Stimulated activated CD4-positive, alpha-beta T cell treated with anti-CD3 and anti-CD28 coated beads, Interleukin-1b, Interleukin-23, amount 100 ng/mL, for 24 hours (primary cell): ENCODE measurements at places on chromosomes 3 and 15.
A peak's percentile ranks its signal among the peaks of the same experiment; 100 is the strongest.

GRCh38 chr3:141368925-141369794, 856 bp downstream of the ZBTB38 start:
- no peak for DNase-seq

DNA sequence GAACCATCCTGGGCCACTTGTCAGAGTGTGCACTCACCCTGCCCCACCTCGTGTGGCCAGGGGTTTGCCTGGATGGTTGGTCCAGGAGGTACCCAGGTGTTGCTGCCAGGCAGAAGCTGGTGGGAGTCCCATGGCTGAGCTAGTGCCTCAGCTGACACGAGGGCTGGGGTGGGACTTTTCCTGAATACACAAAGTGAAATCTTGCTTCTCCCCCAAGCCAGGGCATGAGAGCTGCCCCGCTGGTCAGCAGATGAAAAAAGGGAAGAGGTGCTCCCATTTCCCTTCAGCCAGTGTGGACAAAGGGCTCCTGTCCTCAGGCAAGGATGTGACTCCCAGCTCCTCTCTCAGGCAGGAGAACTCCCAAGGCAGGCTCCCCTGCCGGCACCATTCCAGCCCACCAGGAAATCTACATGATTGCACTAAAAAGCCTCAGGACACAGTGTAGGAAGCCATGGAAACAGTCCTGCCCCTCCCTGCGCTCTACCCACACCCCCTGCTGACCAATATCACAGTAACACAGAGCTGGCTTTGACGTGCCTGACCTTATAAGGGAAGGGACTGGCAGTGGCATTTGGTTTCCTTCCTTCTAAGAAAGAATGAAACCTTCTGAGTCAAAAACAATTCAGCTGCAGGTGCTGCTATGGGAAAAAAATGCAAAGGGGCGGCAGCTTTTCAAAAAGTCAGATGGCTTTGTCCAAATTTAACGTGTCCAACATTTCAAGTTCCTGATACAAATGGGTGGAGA, 33.9 kb downstream of the MYO5C start:
- DNase-seq = peak; percentile 45

GRCh38 chr3:124761250-124761796, 31.1 kb downstream of the UMPS start:
- DNase-seq = peak; percentile 60

DNA sequence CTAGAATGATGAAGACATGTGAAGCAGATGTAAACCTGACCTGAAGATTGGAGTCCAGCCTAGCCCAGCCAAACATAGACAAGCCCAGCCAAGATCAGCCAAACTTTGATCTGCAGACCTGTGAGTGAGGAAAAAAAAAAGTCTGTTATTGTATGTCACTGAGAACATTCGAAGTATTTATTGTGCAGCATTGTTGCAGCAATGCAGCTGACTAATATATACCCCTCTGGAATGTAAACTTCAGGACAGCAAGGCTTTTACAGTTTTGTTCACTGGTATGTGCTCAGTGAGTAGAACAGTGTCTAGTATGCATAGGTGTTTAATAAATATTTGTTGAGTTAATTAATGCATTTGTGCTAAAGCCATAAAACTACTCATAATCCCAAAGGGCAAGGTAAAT, 23.4 kb downstream of the TMEM202 start:
- no peak for DNase-seq

GRCh38 chr3:141790171-141790570, 27.0 kb downstream of the GRK7 start:
- no peak for DNase-seq

- DNase-seq = no peak
Measured at GRCh38 chr3:178498871-178499270, 37.4 kb upstream of the KCNMB2 start.

DNA sequence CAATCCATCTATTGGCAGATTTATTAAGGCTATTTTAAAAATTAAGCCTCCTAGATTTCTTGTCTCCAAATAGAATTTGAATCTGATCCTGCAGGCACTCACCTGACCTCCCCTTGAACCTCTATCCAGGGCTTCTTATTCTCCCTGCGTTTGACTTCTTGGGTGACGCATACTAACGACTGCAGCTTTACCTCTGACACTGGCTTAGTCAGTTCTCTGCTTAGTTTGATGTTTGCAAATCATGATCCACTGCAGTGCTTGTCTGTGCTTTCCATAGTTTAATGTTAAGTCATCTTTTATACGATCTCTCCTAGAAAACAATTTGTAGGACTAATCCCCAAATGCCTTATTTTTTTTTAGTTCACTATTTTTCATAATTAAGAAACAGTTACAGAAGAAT, 233.1 kb downstream of the ROBO1 start:
- DNase-seq = no peak

DNA sequence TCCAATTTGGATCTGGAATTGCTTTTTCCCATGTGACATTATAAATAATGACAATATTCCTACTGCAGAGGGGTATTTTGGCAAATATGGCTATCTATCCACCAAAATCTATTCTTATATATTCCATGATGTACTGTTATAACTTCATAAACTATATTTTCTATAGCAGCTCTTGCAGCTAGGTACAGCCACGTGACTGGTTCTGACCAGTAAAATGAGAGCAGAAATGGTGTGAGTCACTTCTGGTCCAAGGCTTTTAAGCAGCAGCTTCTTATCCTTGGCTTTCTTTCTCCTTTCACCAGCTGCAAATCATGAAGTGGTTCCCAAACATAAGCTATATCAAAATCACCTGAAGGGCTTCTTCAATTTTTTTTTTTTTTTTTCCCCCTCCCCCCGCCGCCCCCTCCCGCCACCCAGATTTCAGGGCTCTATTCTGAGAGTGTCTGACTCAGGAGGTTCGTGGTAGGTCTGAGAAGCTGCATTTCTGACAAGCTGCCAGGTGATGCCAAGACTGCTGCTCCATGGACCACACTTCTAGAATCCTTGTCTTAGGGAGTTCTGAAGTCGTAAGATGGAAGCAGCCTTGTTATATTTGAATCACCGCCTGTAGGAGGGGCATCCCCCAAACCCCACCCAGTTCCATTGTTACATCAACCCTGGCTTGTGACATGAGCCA, 357.5 kb downstream of the CHST2 start:
- DNase-seq = no peak

DNA sequence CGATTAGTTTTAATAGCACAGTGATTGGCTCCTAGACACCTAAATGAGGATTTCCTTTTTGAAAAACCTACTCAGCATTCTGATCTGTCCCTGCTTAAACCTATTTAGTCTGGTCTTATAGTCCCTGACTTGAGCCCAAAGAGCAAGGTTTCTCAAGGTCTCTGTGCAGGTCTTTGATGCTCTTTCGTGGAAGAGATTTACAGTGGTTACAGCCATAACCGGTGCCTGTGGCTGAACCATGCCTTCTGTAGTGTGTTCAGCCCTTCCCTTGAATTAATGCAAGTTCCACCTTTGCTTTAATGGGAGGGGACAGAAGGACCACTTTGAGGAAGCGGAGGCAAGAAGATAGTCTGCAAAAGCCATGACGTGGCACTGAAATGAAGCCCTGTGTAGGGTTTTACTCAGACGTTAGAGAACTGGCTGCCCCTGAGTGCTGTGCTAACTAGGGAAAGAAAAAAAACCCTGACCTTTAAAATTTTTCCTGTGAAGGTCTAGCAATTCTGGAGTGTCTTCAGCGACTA, 43.0 kb downstream of the ZBTB38 start:
- no peak for DNase-seq

GRCh38 chr3:129908417-129908816, 14.9 kb upstream of the TMCC1 start:
- no peak for DNase-seq

- no peak for DNase-seq
Measured at GRCh38 chr15:56758770-56759449, 25.6 kb upstream of the ZNF280D start.

- no peak for DNase-seq
Measured at GRCh38 chr3:106629215-106629832, 747.9 kb upstream of the CCDC54 start.

DNA sequence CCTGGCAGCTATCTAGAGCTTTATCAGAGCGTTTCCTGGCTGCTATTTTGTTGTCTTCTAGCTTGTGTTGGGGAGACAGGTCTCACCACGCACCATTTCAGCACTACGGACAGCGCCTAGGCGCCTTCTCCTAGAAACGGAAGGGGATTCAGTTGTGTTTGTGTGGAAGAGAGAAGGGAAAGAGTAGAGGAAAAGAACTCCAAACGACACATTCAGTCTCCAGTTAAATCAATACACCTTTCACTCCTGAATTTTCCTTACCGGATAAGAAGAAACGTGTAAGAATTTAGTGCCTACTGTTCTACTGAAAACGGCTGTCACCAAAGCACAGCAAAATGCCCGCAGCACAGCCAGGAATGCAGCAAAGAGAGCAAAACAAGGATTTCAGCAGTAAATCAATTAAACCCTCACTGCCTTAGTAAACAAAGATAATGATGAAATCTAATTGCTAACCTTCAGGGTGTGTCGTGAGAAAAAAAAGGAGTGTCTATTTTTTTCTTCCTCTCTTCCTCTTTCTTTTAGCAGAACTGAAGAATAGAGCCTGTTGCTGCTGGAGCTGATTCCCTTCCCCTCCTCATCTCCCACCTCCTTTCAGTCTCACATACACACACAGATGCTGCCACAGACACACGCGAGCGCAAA, 412 bp upstream of the CTXN2 start:
- no peak for DNase-seq

- DNase-seq = no peak
Measured at GRCh38 chr15:60972301-60972700, 256.8 kb downstream of the RORA start.

GRCh38 chr3:8324747-8325146, 176.9 kb upstream of the LMCD1 start:
- DNase-seq = peak; percentile 8

GRCh38 chr15:94306700-94307650, 75.6 kb downstream of the MCTP2 start:
- no peak for DNase-seq

DNA sequence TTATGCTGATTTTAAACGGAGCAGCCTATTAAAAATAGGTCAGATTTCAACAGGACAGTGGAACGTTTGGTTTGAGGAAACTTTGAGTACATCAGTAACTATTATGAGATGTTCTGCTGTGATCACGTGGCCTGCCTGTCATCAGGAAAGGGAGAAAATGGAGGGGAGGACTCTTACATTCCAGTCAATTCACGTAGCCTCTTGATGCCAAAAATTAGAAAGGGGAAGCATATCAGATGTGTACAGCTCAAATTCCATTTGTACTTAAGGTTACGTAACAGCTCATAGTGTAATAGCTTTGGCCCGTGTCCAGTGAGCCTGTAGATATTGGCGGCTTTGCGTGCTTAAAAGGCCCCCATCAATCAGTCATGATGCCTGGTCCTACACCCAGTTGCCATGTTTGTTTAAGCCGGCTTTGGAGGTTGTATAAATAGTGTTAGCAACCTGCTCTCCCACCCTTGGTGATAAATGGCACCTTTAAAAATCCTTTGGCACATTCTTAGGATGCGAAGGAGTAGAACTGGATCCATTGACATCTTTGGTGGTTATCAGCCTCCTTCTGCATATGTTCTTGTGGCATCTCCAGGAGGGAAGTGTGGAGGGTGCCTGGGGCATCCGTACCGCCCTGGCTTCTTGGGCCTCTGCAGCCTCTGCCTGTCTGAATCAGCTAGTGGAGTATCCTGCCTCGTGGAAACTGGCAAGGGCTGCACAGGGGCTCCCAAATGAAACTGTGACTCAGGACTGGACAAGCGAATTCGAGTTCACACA, 163.9 kb downstream of the THSD4 start:
- DNase-seq = no peak

DNA sequence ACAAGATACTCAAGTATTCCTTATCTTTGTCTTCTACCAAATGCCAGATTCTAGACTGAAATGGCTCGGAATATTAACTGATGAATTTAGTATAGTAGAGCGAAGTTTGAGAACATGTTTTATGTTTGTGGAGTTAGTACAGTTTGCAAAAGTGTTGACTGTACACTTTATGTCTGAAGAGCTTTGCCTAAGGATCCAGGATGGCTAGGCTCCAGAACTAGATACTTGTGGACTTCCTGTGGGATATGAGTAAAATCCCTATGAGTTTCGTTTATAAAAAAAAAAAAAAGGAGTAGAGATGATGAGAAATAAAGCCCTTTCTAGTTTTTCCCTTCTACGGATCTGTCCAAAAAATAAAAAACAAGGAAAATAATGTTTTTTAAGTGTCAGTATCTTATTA, 96.7 kb downstream of the TP63 start:
- DNase-seq = no peak

DNA sequence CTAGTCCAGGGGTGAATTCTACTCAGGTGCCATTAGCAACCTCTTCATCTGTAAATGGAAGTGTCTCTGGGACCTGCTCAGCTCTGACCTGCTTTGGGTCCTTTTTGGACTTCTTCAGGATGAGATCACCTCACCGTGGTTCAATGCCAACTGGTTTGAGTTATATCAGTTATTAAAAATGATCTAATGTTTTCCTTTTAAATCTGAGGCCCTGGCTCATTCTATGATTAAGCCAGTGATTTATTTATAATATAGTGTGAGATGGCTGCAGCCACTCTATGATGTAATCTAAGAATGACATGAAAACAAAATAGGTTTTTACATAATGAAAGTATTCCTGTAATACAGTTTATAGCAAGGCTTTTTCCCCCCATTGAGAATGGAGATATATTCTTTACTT, 79.4 kb downstream of the LPP start:
- DNase-seq = no peak

- no peak for DNase-seq
Measured at GRCh38 chr3:129699199-129699598, 92.7 kb upstream of the PLXND1 start.

GRCh38 chr3:194091141-194091540, 44.8 kb upstream of the HES1 start:
- no peak for DNase-seq

- DNase-seq = no peak
Measured at GRCh38 chr3:634511-634910, 437.9 kb downstream of the CHL1 start.

- no peak for DNase-seq
Measured at GRCh38 chr3:114866430-114866829, 280.7 kb downstream of the ZBTB20 start.

GRCh38 chr15:50066666-50067065, 52.4 kb downstream of the ATP8B4 start:
- no peak for DNase-seq

DNA sequence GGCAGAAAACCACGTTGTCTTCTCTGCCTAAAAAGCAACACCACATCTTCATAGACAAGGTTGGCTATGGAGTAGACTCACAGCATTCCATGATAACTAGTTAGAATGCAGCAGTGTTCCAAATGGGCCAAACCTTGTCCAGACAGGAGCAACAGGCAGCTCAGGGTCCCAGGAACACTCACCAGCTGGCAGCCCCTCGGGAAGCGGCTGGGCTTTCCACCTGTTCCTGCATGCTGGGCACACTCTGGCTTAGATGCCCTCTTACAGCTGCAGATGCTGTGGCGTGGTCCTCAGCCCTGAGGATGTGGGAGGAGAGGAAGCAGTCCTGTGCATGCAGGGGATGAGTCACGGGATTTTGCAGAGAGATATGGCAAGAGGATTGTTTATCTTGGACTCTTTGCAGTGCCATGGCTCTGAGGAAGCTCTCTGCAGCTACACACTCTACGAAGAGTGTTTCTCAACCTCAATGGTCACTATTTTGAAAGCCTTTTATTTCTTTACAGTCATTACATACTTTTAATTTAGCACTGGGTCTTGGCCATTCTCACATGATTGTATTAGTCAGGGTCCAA, 11.3 kb downstream of the NRROS start:
- DNase-seq = no peak

- no peak for DNase-seq
Measured at GRCh38 chr15:94509259-94509658, 277.9 kb downstream of the MCTP2 start.
